Mammary epithelial cell (primary cell): ENCODE measurements at places on chromosomes 5 and 9. TPM values are rescaled to one million over a fixed set of nuclear protein-coding genes. Genes with fewer than 3 reads are reported as not detected.

GRXCR2 gene
- total RNA-seq = not detected

FOXD4L5 gene
- total RNA-seq = 0.67 TPM

DND1 gene
- 0.67 TPM for total RNA-seq

PRSS3 gene
- total RNA-seq = 1.0 TPM

TNC gene
- 85.8 and 237 TPM in 2 replicates for total RNA-seq

DNA sequence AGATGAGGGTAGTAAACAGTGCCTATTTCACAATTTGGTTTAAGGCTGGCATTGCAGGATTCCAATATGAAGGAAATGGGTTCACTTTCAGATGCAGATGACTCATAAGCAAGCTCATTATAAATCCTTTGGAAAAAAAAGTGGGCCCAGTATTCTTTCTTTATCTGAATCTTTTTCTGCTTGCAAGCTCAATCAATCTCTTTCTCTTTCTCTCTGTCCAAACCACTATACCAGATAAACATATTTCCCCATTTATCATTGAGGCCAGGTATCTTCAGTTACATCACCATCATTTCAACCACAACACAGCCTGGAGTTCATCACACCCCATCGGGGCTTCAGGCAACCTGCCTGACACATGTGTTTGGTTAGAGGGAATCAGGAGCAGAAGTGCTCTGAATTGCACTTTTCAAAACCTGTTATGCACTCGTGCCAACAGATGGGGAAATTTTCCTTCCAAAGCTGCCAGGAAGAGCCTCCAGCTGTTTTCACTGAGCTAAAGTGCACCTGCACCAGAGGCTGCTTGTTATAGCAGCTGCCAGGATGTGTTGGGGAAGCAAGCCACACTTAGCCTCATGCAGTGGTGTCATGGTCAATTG, 30.0 kb upstream of the MAMDC2 start:
- DNase-seq = peak; percentile 76

- DNase-seq = no peak
Measured at GRCh38 chr9:133836001-133836758, 98.0 kb upstream of the SARDH start.

DNA sequence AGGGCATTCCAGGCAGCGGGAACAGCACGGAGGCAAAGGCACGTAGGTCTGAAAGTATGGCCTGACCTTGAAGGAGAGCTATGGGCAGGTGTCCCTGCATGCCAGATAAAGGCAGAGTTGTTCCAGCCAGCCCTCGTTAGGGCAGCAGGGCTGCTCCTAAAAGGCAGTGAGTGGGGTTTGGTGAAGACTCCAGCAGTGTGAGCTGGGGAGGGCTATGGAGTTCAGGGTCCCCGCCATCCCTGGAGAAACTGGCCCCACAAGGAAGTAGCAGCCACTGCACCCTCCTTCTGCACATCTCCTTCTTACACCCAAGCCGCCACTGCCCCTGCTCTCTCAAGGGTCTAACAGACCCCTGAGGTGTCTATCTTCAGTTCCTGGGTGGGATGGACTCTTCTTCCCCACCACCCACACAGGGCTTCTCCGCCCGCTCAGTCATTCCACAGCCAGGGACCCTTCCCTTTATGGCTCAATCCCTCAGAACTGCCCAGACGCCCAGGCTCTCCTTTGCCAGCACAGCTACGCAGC, 1.4 kb downstream of the AKNA start:
- no peak for DNase-seq

- peak; percentile 9 for DNase-seq
Measured at GRCh38 chr5:35229076-35230037, 930 bp downstream of the PRLR start.

DNA sequence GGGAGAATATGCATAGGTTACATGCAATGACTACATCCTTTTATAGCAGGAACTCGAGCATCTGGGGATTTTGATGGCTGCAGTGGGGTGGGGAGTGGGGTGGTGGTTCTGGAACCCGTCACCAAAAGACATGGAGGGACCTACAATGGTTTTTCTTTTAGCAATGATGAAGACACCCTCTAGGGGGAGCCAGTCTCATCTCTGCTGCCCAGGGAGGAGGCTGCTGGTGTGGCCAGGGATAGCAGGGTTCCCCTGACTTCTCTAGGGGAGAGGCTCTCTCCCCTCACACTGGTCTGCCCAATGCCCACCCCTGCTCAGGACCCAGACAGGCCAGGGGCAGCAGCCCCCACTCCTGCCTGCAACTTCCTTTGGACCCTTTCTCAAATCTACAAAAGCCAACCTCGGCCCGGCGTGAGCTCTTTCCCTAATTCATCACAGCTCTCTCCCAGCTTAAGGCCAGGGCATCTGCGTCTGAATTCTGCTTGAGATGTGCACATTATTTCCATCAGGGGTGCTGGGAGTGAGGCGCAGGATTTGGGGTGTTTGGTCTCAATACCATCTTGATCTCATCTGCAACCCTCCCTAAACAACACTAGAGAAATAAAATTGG, 73.6 kb upstream of the RETREG1 start:
- peak; percentile 26 for DNase-seq

DNA sequence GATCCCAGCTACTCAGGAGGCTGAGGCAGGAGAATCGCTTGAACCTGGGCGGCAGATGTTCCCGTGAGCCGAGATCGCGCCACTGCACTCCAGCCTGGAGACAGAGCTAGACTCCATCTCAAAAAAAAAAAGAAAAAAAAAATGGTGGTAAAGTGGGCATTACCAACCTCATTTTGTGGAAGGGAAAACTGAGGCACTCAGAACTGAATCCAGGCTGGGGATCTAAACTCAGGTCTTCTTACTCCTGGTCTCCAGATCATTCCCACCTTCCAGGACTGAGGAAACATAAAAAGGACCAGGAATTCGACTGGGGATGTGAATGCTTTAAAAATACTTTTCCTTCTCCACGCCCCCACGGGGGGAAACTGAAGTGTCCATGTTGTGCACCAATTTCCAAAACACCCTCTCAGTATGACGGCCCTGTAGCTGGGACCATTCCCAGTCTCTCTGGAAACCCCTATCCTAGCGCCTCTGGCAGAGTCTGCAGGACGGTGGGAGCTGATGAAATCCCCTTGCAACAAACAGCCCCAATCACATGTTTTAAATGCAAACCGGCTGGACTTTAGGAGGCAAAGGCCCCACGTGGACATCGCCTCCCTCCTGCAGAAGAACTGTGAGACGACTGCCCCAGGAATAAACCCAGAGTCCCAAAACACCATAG, 8.9 kb upstream of the AKNA start:
- DNase-seq = no peak
